ENCODE measurements at places on chromosomes 12 and 14. TPM values are rescaled to one million over a fixed set of nuclear protein-coding genes. Genes with fewer than 3 reads are reported as not detected.

REM2 gene
- total RNA-seq, result 1.2 TPM

MNAT1 gene
- 70.4 TPM for total RNA-seq

TAS2R31 gene
- total RNA-seq, result 6.9 TPM

KRT81 gene
- not detected for total RNA-seq

GRCh38 chr14:30725763-30726162 is 103.6 kb downstream of the SCFD1 start:
- DNase-seq, result no peak

DNA sequence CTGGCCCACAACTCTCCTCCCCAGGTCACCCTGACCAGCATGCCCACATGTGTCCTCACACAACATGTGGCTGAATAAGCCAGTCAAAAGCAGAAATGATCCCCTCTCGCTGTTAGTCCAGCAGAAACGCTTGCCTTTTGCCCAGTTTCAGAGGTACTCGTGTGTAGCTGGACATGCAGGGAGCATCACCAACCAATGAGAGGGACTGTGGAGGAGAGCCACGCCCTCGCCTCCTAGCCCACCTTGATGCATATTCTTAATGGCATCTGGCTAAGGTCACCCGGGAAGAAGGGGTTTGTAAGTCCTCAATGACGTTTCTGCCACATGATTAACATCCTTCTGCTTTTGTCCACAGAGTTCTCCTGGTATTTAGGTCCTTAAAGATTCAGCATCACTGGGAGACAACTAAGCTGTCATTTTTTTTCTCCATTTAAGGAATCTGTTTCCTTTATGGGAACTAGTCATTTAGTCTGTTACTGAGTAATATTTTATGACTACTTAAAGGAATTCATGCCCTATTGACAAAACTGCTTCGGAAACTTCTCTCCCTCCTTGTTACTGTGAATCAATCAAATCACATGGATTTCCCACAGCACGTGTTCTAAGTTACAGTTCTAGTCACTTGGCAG is 134.0 kb downstream of the GCH1 start:
- no peak for DNase-seq

DNA sequence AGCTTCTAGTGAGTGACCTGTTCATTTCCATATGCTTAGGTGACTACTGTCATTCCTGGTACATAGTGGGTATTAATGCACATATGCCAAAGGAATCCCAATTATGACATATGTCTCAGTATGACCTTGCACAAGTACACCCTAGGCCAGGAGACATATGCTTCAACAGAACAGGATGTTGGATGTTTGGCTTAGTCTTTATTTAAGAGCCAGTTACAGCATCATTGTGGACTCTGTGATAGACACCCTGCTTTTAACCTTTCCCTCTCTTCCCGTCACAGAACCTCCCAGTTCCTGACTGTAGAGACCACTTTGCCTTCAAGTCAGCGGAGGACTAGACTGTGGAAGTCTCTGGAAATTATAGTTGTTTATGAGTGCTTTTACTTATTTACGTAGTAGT is 72.9 kb downstream of the DAAM1 start:
- no peak for DNase-seq

All from breast epithelium (tissue), 4 donors.